DMS79 (cell line): ENCODE measurements at places on chromosomes 11 and 22.

DNA sequence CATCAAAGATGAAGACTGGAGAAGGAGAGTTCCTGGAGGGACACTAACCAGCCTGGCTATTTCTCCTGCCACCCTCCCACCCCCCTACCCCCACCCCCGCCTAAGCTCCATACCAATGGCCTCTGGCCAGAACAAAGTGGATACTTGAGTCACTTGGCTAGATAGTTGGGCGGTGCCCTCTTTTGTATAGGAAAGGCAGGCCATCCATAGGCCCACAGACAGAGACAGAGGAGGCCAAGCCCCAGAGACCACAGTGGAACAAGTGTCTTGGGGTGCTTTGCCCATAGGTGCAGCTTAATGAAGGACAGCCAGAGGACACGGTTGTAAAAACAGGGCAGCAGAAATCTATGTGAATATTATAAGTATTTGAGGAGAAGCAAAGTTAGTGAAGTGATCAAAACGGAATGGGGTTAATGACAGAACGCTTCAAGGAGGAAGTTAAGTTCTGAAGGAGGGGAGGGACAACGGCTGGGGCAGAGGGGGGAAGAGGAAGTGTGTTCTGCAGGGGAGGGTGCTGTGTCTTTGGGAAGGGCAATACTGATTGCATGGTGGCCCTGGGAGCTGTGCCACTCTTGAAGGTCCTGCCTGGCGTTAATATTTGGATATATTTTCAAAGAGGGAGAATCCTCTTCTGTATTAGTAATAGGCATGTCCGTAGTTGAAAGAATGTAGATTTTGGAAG, 32.7 kb downstream of the FLI1 start:
- DNase-seq, result no peak

GRCh38 chr11:28104984-28105383, 3.0 kb downstream of the KIF18A start:
- DNase-seq, result no peak

- no peak for DNase-seq
Measured at GRCh38 chr11:116285026-116285425, 487.8 kb downstream of the BUD13 start.

- DNase-seq, result no peak
Measured at GRCh38 chr11:42770444-42771065, 541.2 kb upstream of the API5 start.

DNA sequence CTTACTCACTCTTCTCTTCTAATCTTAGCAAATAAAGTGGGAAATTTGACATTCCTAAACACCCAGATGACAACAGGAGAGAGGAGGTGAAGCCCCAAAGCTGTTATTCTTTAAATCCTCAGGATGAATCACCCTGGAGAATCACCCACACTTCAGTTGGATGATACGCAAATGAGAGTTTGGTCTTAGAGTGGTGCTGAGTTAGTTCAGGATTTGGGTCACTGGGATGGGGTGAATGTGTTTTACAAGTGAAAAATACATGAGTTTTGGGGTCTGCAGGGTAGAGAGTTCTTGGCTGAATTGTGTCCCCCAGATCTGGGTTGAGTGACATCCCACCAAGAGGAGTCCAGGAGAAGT, 117.2 kb downstream of the GGTLC2 start:
- no peak for DNase-seq
